M059J (cell line): ENCODE measurements at places on chromosomes 6 and 20.
A peak's percentile ranks its signal among the peaks of the same experiment; 100 is the strongest.

DNA sequence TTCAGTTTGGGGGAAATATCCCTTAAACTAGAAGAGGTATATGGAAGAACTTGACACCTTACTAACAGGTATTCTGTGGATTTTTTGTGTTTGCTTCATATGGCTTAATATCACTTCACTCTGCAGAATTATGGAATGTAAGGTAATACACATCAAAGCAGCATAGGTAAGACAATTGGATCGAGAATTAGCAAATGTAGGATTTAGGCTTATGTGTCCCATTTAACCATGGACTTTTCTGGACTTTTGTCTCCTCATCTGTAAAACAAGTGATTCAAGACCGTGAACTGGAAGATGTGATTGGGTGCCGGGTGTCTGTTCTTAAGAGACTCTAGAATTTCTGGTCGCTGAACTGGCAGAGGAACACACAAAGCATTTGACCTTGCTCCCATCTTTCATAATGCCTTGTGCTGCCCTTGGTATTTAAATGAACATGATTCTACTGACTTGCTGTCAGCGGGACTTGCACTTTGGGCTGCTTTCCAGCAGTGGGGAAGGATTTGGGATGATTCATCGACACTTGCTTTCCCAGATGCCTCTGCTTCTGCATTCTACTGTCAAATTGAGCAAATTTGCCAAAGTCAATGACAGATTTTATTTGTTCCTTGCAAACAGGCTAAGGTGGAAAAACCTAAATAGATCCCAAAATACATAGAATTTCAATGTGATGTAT lies 199.8 kb downstream of the PLCB1 start:
- peak; percentile 22 for DNase-seq

DNA sequence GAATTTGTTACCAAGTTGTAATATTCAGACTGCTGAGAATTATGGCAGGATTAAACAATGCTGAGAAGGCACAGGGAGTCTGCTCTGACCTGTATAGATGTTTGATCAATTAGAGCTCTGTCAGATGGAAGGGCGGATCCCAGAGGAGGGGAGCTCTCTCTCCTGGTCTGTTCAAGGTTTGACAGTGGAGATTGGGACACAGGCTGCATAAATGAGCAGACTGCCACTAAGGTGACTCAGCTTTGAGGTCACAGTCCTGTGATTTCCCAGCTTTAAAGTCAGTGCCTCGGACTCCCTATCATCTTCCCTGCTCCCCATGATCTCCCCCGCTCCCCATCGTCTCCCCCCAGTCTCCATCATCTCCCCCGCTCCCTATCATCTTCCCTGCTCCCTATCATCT lies 59.2 kb upstream of the SLC22A23 start:
- DNase-seq, result peak; percentile 71

GRCh38 chr20:32447136-32448027 lies 89.3 kb downstream of the ASXL1 start:
- no peak for DNase-seq

DNA sequence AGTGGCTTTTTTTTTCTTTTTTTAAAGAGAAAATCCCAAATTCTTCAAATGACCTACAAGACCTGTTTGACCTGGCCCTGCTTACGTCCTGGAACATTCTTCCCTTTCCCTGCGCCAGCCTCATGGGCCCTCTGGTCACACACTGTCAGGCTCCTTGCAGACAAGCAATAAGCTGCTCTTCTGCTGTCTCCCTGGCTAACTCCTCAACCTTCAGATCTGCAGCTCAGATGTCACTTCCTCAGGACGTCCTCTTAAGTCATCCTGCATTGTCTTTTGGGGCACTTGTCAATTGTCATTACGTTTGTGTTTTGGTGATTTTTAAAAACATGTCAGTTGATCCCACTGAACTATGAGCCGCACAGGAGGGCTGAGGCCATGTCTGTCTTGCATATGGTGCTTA lies 28.9 kb upstream of the SLC35D3 start:
- no peak for DNase-seq

- peak; percentile 79 for DNase-seq
Measured at GRCh38 chr6:132483779-132484679, 28.9 kb downstream of the STX7 start.

DNA sequence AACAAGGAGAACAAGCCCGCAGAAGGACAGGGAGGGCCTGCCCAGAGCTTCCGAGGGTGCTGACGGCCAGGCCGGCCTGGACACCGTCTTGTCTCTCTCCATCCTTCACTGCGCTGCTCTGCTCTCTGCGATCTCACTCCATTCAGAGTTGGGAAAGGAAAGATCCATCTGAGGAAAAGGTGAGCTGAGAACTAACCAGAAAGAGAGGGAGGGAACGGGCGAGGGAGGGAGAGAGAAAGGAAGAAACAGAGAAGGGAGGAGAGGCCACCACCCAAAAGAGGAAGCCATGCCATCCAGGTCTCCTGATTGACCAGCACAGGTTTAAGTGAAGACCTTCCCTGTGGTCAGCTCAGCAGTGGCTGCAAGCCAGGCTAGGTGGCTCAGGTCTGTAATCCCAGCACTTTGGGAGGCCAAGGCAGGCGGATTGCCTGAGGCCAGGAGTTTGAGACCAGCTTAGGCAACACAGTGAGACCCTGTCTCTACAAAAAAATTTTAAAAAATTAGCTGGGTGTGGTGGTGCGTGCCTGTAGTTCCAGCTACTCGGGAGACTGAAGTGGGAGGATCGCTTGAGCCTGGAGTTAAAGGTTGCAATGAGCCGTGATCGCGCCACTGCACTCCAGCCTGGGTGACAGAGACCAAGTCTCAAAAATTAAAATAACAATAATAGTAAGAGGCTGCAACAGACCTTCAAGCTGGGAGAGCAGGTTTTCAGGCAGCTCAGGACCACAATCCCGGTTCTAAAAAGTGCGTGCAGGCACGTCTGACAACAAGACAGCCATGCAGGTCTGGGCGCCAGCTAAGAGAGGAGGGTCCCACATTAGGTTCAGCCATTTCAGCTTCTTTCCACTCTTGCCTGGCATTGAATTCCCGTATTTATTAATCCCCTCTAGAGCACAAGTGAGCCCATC lies 34.2 kb upstream of the DLGAP4 start:
- DNase-seq, result no peak

GRCh38 chr6:45619211-45619760 lies 241.6 kb upstream of the SUPT3H start:
- DNase-seq, result peak; percentile 87

- DNase-seq, result no peak
Measured at GRCh38 chr6:170248111-170248805, 42.6 kb downstream of the DLL1 start.
